Fibroblast of skin of right quadriceps (primary cell): ENCODE measurements at places on chromosomes 4 and X.

DNA sequence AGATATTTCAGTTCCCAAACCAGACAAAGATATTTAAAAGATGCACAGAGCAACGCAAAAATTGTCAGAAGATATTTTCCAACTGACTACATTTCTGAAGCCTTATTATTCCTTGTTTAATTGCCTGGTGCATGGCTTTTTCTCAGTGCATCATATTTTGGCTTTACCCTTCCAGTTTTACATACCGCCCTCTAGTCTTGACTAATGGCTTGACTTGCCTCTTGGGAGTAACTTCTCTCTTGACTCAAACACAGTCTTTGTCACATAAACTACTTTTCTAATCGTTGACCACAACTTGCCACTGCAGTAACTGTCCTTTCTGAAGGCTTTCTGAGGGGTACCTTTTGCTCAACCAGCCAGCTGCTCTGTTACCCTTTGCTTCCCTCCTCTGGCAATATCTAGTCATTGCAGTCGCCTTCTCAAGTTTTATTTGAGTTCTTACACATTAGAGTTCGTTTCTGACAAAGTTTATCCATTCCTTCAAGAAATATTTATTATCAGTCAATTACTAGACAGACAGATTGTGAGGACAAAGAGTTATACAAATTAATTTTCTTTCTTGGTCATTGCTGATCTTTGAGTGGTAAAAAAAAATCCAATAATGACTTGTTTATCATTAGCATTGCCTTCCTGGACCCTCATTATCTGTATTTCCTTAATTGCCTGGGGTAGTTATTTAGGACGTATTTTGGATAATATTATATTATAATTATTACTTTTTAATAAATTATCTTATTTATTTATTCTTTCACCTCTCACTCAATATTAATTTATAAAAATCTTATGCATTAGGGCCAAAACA, 506.9 kb upstream of the PCDH10 start:
- DNase-seq: peak; percentile 25

DNA sequence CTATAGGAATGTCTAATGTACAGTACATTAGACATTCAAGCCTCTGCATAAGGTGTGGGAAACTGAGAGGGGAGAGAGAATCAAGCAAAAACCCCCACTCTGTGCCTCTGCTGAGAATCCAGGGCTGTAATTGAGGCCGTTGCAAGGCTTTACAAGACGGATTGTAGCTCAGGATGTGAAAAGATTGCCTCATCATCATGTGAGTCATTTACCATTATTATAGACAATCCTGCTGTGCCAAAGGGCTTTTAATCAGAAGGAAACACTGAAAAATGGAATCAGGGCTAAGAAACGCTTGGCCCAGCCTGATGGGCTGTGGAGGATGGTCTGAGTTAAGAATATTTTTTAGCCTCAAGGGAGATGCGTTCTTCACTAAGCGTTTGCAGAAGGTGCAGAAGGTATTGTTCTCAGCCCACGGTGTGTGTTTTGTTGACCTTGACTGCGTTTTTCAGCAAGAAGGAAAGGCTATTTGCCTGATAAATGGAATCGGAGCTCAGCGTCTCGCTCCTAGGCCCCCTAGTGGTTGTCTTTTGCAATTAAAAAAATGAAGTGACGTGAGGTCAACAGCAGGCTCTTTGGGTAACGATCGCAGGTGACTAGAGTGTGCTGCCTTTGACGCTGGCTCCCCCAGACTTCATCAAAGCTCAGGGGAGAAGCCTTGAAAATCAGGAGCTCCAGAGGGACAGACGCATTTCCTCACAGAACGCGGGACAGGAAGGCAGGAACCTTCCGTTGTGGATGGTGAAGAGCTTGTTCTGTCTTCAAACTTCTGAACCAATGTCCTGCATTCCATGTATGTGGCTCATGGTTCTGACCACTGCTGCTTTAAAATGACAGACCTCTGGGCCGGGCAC, 18.1 kb upstream of the CHRNA9 start:
- peak; percentile 95 for DNase-seq

- DNase-seq: peak; percentile 86
Observed at GRCh38 chr4:149113804-149114430, 671.7 kb upstream of the NR3C2 start.

GRCh38 chrX:107764845-107765608, 10.6 kb downstream of the TSC22D3 start:
- DNase-seq: no peak

GRCh38 chr4:52015366-52015765, 4.8 kb downstream of the LRRC66 start:
- DNase-seq: peak; percentile 7
